ENCODE measurements at places on chromosomes 11 and 22.

GRCh38 chr11:72951888-72952287 is 137.7 kb downstream of the ATG16L2 start:
- DNase-seq: no peak

- no peak for DNase-seq
These were observed 6.8 kb upstream of the INSC start for GRCh38 chr11:15107730-15108515.

DNA sequence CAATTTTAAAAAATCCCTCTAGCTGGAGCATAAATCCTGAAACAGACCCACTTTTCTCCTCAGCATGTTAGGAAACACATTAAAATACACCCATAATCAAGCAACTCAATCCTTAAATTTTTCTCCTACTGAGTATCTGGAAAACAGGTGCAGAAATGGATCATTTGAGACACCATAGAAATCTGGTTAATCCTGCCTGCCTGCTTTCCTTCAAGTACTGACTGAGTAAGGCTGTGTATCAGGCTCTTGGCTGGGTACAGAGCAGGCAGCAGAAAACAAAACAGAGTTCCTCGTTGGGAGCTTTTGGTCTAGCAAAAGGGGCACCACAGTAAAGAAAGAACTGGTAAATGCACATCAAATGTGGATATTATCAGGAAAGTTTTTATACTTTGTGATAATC is 1.9 kb downstream of the KCNQ1OT1 start:
- no peak for DNase-seq

GRCh38 chr11:80085563-80085962 is 644.7 kb upstream of the TENM4 start:
- no peak for DNase-seq

- no peak for DNase-seq
These were observed 32.2 kb downstream of the CYTH4 start for GRCh38 chr22:37314315-37315074.

DNA sequence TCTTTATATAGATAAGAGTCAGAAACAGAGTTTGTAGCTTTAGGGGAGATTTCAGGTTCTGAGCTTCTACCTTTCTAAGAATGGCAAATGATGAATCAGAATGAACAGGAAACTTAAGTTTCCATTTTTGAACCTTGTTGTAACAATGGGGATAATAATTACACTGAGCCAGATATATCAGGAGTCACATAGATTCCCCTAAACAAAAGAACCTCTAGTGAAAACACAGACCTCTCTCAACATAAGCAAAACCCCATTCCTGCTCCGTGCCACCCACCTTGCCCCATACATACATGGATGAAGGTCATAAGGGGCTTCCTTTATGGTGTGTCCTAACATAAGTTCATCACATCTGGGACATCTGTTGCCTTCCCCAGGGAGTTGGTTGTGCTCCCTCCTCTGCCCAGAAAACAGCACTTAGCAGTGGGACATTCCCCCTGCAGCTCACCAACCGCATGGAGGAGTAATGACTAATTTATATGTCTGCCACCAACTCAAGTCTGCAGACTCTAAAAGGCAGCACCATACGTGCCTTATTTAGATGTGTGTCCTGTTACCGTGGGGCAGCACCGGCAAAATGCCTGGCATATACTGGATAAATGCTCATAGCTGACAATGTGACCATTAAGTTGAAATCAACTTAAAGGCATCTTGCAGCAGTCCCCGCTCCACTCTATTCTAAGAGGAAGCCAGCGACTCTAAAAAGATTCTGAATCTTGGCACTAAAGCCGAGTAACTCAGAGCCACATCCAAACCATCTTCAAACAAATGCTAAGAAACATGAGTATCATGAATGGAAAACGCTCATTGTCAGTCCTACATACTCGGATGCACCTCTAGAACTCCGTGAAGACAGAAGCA is 8.0 kb downstream of the JAML start:
- no peak for DNase-seq

DNA sequence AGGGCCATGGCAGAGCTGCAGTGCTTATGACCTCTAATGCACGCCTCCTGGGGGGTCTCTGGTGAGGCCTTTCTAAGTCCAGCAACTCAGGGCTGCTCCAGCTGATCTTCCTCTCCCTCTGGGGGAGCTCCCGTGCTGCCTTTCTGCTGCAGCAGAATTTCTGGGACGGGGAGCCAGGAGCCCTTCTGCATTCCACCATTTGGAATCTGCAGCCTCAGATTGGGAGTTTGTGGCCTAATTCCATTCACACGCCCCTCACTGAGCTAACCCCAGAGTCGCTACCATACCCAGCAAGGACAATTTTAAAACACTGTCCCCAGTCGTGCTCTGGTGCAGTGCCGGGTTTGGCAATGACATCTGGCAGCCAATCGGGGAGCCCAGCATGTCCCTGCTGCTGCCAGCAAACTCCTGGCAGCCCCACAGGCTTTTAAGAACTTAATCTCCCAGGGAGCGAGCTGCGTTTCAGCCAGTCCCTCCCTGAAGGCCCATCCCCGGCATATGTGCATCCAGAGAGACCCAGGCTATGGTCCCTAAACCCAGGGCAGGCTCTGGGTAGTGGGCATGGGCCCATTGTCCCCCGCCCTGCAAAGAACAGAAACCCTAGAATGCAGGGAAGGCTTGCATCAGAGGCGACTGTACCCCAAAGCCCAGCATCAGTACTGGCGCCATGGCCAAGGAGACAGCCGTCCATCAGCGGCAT is 4.7 kb downstream of the SHANK2 start:
- DNase-seq: no peak

DNA sequence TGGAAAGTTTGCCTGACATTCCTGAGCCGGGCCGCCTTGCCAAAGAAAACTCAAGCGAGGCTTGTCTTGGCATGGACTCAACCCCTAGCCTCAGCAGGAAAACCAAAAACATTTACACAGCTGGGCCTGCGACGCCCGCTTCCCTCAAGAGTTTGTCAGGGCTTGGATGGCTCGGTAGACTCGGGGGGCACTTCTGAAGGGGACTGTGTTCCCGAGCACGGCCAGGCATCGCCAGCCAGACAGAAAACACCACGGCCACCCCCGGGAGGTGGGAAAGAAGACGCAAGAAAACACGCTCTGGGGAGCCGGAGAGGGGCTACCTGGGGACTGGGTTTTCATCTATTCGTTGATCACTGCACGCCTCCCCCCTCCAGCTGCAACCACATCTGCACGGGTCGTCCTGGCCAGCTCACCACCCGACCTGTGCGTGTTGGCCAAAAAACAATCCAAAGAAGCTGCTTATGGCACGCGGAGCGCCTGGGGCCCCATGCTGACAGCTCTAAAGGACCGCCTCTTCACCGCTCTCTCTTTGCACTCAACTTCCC is 380.7 kb downstream of the MN1 start:
- peak; percentile 64 for DNase-seq

DNA sequence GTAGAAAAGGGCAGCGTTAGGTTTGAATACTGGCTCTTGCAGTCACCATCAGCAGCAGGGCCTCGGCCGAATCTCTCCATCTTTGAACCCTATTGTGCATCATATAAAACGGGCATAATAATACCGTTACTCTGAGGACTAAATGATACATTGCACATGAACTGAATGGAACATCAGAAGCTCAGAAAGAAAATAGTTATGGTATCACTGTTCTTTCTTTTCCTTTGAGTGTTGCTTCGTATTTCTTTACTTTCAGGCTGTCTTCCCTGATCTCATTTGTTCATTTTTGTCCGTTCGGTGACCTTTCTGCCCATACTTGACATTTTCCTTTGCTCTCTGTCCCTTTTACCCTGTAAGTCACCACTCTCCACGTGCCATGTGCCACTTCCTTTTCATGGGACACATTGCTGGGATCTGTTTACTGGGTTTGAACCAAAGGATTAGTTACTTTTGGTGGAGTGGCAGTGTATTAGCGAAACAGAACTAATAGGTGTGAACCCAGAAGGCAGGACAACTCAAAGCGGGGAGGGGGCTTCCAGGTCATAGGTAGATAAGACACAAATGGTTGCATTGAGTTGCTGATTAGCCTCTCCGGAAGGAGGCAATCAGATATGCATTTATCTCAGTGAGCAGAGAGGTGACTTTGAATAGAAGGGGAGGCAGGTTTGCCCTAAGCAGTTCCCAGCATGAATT is 717 bp upstream of the ZNF202 start:
- DNase-seq: no peak

DNA sequence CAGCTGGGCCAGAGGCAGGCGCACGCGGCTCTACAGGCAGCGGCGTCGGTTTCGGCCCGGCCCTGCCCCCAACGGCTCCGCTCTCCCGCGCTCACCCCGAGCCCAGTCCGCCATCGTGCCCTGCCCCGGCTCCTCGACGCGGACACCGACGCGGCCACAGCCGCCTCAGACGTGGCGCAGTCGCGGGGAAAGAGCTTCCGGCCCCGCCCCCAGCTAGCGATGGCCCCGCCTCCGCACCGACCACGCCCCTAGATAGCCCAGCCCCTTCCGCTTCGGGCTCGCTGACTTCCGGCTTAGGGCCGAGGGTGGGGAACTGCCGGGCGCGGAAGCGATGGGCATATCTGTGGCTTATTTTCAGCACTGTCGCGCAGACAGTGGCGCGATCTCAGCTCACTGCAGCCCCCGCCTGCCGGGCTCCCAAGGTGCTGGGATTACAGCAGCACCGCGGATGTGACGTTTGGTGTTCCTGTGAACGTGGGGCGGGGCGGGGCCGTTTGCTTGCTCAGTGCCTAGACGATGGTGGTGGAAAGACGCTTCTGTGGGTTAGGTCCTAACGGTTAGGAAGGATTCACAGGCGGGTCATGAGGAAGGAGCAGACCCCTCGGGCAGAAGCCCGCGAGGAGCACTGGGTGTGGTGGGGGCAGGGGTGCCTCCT is at the start of the genes BET1L and RIC8A:
BET1L (minus strand) TSS at position 192 of the 655 bp plus-strand sequence; CDS start at position 114, 78 bp downstream.
RIC8A (plus strand) TSS at position 501 of the 655 bp plus-strand sequence. CDS start 1,147 bp downstream, outside the sequence.
- peak; percentile 94 for DNase-seq

DNA sequence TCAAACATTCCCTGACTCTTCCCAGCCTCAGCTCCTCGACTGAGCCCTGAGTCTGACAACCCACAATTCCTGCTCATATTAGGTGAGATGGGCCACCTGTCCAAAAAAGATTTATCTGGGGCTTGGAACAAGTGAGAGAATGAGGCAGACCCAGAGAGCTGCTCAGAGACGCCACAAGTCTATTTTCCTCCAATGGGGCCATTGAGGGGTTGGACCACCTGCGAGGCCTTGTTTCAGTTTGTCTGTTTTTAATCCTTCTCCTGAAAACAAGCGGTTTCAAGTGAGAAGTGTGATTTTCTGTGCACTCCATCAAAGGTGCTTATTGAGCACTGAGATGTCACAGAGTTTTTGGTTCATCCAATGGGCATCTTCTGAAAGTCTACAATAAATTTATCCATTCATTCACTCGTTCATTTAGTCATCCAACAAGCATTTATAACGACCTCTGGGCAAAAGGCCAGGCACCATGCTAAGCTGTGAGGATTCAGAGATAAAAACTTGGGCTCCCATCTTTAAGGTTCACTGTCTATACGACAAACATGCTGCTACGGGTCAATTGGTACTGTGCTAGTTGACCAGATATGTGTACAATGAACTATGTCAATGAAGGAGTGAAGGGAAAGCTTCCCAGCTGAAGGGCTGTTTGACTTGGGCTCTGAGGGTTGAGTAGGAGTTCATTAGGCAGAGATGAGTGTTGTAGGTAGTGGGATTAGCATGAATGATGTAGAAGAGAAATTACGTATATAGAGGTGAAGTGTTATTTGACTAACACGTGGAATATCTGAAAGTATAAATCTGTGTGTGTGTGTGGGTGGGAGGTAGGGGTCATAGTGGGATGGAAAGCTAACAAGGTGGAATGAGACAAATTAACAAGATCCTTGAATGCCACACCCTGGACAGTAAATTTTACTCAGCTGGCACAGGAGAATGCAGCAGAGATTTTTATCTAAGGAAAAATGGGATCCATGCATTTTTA is 168.9 kb downstream of the MIAT start:
- DNase-seq: no peak

GRCh38 chr22:49332691-49333090 is 495.0 kb downstream of the BRD1 start:
- no peak for DNase-seq

- no peak for DNase-seq
These were observed 37.4 kb upstream of the ST14 start for GRCh38 chr11:130122141-130122575.

DNA sequence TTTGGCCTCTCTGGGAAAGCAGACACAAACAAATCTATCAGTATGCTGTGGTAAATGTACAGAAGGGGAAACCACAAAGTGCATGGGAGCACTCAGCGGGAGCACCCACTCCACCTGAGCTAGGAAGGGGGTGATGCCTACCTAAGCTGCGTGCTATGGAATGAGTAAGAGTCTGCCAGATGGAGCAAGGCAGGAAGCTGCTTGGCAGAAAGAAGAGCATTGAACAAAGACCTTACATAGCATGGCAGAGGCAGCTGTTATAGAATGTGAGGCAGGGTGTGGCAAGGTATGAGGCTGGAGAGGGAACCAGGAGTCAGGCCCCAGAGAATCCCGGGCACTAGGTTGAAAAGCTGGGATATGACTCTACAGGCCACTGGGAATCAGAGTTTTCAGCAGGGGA is 13.8 kb upstream of the MTFP1 start:
- DNase-seq: no peak

GRCh38 chr11:69212798-69213110 is 57.0 kb downstream of the SMIM38 start:
- DNase-seq: no peak

Measured in left kidney (tissue), 8 donors.